Stimulated activated CD4-positive, alpha-beta T cell treated with anti-CD3 and anti-CD28 coated beads, Interleukin-1b, Interleukin-23, amount 100 ng/mL, for 24 hours (primary cell): ENCODE measurements at places on chromosomes 2 and 18.
A peak's percentile ranks its signal among the peaks of the same experiment; 100 is the strongest.

- DNase-seq = no peak
Observed at GRCh38 chr18:70522183-70522680, 233.4 kb downstream of the SOCS6 start.

GRCh38 chr2:229033816-229034215 is 237.3 kb downstream of the PID1 start:
- DNase-seq = no peak

DNA sequence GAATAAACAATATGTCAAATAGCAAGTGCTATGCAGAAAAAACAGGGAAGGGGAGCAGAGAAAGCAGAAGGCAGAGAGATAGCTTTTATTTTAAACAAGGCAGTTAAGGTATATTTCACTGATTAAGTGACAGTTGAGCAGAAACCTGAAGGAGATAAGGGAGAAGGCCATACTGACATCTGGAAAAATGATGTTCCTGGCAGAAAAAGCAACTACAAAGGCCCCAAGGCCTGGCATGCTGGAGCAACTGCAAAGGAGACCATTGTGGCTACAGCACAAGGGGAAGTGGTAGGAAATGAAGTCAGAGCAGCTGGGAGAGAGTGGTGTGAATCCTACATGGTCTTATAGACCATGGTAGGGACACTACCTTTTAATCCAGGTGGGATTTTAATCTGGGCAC is 8.9 kb upstream of the PCBP1 start:
- DNase-seq = no peak

GRCh38 chr2:240023792-240024191 is 1.4 kb downstream of the NDUFA10 start:
- DNase-seq = no peak

- DNase-seq = no peak
Observed at GRCh38 chr18:41207706-41208105, 747.3 kb upstream of the PIK3C3 start.

DNA sequence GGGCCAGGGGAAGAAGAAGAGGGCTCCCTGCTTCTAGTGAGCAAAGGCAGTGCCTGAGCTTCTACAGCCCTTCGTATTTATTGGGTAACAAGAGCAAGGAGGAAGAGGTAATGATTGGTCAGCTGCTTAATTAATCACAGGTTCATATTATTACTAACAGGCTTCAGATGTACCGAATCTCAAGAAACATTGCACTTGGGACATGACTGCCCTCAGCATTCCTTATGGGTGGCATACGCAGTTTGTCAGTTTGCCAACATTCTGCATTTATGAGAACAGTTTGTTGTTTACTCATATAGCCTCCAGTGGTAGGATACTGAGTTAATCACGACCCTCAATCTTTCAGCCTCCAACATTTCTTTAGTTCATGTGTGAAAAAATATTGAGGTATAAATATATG is 84.5 kb downstream of the HIBCH start:
- DNase-seq = no peak

- no peak for DNase-seq
Observed at GRCh38 chr2:237558961-237559641, 7.3 kb upstream of the PRLH start.

- no peak for DNase-seq
Observed at GRCh38 chr2:82282111-82282882, 1977.7 kb upstream of the LRRTM1 start.

- no peak for DNase-seq
Observed at GRCh38 chr18:37604032-37604431, 38.4 kb upstream of the CELF4 start.

DNA sequence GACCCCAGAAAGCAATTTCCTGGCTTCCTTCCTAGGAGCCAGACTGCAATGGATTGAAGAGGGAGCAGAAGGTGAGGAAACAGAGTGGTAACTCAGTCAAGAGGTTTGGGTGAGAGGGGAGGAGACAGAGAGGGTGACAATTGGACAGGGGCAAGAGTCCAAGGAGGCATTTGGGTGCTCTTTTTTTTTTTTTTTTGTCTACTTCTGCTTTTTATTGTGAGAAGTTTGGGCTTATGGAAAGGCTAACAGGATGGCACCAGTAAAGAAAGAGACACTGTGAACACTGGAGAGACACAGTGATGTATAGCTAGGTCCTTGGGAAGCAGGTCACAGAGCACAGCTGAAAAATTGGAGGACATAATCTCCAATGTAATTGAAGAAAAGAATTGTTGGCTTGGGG is 25.0 kb downstream of the CYBRD1 start:
- no peak for DNase-seq

GRCh38 chr18:77160515-77160914 is 27.9 kb upstream of the MBP start:
- no peak for DNase-seq

GRCh38 chr18:75824661-75825060 is 397.2 kb upstream of the SMIM21 start:
- no peak for DNase-seq

GRCh38 chr18:31045599-31045998 is 3.1 kb upstream of the DSC3 start:
- no peak for DNase-seq

GRCh38 chr18:28459587-28459986 is 282.7 kb upstream of the CDH2 start:
- no peak for DNase-seq

- DNase-seq = no peak
Observed at GRCh38 chr2:134468164-134468563, 214.3 kb downstream of the MGAT5 start.

- DNase-seq = no peak
Observed at GRCh38 chr2:232502911-232503808, 15.5 kb upstream of the ECEL1 start.

GRCh38 chr18:7383002-7383980 is 152.4 kb downstream of the LRRC30 start:
- no peak for DNase-seq

DNA sequence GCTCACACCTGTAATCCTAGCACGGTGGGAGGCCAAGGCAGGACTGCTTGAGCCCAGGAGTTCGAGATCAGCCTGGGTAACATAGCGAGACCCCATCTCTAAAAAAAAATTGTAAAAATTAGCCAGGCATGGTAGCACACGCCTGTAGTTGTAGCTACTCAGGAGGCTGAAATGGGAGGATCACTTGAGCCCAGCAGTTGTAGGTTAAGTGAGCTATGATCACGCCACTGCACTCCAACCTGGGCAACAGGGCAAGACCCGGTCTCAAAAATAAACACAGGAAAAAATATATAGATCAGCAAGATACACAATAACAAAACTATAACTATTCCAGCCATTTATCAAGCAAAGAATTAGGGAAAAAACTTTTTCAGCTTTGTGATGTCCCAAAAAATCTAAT is 3.0 kb downstream of the SF3B1 start:
- DNase-seq = no peak

DNA sequence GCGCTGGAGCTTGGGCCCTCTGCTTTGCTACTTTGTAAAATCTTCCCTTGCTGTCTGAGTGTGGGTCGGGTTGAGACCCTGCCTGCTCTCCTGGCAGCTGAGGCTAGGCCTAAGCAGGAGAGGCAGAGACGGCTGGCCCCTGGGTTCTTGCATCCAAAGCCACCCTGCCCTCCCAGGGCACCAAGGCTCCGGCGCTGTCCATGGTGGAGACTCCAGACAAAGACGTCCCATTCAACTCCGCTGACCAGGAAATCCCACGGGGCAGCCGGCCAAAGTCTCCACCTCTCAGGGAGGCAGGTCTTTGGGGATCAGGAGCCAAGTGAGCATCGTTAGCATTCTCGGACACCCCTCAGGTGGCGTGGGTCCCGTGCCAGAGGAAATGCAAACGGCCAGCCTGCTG is 2.6 kb upstream of the PRLH start:
- no peak for DNase-seq

GRCh38 chr18:22309191-22309590 is 108.5 kb downstream of the CTAGE1 start:
- no peak for DNase-seq

- no peak for DNase-seq
Observed at GRCh38 chr2:130261099-130261498, 62.9 kb upstream of the TUBA3E start.

GRCh38 chr2:26469092-26469710 is 8.7 kb downstream of the OTOF start:
- DNase-seq = peak; percentile 48

GRCh38 chr2:216534809-216535208 is 36.2 kb downstream of the RPL37A start:
- DNase-seq = no peak

DNA sequence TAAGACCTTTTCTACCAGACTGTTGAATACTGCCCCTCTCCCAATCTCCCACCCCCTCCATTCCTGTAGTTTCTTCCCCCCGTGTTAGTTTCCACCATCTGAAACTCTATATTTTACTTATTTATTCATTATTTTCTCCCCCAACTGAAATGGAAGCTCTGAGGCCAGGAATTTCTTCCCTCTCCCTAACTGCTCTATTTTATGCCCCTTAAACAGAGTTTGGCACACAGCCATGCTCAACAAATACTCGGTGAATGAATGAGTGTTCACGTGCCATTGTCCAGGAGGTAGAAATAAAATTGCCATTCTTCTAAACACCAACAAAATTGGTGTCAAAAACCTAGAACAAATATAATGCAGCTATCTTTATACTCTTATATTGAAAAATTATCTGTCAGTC is 5.6 kb downstream of the ITGB1BP1 start:
- DNase-seq = no peak

- DNase-seq = no peak
Observed at GRCh38 chr2:119698246-119698645, 19.2 kb downstream of the TMEM177 start.

- DNase-seq = no peak
Observed at GRCh38 chr2:208077276-208077675, 47.0 kb downstream of the CRYGD start.

GRCh38 chr2:96926791-96927190 is 56.9 kb upstream of the SEMA4C start:
- DNase-seq = no peak

- DNase-seq = no peak
Observed at GRCh38 chr2:99819766-99820165, 322.6 kb downstream of the AFF3 start.

- no peak for DNase-seq
Observed at GRCh38 chr2:75326645-75327044, 127.3 kb upstream of the TACR1 start.

DNA sequence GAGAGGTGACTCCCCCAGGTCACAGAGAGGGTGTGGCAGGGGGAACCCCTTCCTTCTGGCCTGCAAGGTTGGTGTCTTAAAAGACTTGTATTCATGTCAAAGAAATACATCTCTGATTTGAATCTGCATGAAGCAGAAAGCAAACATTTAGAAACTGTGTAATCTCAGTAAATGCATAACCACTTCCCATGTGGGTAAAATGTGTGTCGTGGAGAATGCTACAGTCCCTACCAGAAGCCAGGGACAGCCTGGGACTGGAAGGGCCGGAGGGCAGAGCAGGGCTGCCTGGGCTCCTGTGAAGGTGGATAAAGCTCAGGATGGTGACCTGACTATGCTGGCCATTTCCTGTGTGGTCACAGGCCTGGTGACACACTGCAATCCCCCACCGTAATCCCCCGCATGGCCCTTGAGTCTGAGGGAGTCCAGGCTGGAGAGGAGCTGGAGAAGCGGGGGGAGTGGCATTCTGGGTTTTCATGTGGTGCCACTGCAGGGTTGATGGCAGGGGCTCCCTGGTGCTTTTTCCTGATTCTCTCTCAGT is 102.2 kb downstream of the LRRC30 start:
- DNase-seq = no peak

DNA sequence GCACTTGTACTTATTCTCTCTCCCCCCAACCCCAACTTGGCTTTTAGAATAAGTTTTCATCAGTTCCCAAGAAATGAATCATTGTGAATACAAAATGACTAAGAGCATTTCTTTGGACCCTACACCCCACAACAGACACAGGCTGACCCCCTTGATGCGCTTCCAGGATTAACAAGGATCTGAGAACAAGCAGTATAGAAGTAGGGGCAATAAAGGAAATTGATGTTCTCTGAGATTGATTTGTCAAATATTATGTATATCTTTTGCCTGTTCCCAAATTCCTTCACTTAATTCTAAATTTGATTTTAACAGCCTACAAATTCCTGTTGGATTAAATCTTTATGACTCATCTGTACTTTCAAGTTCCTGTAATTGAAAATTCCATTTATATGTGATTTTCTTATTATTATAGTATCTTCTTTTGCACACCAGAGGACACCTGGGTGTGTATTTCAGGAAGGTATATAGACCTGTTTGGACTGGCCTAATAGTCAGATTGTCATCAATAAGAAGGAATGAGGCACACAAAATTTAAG is 10.2 kb upstream of the PTPN4 start:
- no peak for DNase-seq

DNA sequence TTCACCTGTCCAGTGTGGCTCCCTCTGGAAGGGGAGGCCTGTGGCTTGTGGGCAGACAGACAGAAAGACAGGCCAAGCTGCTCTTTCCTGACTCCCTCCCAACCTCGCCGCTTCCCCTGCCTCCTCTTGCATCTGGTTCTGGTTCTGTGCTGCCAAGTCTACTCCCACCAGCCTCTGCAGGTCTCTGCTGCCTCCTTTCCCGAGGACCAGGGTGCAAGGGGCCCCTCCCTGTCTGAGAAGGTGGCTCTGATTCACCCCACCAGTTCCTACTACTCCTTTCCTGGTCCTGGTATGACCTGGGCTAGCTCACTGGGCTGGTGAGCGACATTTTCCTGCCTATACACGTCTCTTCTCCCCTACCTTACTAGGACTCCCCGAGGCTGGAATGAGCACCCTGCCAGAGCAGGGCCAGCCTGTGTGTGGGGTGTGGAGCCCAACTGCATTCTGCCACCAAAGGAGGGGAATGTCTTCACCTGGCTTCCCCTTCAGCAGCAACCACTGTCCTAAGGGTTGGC is 238.5 kb downstream of the CELF4 start:
- DNase-seq = no peak

GRCh38 chr18:13653746-13654433 is 72.5 kb downstream of the FAM210A start:
- DNase-seq = no peak

- DNase-seq = no peak
Observed at GRCh38 chr2:136932700-136933099, 167.4 kb downstream of the THSD7B start.

GRCh38 chr18:68114989-68115388 is 598.5 kb upstream of the DSEL start:
- no peak for DNase-seq

DNA sequence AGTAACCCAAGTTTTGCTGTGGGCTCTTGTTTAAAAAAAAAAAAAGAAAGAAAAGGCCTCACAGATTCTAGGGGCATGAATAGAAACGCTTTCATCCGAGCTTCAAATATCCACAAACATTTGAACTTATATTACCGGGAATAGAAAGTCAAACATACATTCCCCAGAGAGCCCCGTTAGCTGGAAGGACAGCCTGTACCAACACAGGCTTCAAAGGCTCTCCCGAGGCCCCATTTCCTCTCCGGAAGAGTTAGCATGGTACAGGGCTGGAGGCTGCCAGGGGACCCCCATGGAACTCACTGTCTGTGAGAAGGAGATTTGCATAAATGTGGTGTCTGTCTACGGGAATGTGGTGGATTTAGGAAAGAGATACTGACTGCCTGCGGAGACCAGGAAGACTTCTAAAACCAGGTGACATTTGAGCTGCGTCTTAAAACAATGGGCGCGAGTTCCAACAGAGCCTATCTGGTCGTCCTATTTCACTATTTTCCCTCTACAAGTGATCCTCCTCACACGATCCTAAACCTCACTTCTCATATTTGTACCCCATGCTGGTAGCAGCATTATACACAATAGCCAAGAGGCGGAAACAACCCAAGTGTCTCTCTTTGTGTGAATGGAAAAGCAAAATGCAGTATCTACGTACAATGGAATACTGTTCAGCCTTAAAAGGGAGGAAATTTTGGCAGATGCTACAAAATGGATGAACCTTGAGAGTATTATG is 820 bp upstream of the MATN3 start:
- no peak for DNase-seq

GRCh38 chr18:72160510-72161445 is 383.4 kb downstream of the CBLN2 start:
- no peak for DNase-seq
